ENCODE measurements at places on chromosomes 5 and 9. TPM values are rescaled to one million over a fixed set of nuclear protein-coding genes. Genes with fewer than 3 reads are reported as not detected.

The RFESD gene
- 4.6 TPM for total RNA-seq

The PARP8 gene
- total RNA-seq = 20.1 TPM

The SLC34A3 gene
- total RNA-seq = not detected

The CER1 gene
- not detected for total RNA-seq

The CCL28 gene
- 0.53 TPM for total RNA-seq

The FAXDC2 gene
- total RNA-seq = 39.5 TPM

DNA sequence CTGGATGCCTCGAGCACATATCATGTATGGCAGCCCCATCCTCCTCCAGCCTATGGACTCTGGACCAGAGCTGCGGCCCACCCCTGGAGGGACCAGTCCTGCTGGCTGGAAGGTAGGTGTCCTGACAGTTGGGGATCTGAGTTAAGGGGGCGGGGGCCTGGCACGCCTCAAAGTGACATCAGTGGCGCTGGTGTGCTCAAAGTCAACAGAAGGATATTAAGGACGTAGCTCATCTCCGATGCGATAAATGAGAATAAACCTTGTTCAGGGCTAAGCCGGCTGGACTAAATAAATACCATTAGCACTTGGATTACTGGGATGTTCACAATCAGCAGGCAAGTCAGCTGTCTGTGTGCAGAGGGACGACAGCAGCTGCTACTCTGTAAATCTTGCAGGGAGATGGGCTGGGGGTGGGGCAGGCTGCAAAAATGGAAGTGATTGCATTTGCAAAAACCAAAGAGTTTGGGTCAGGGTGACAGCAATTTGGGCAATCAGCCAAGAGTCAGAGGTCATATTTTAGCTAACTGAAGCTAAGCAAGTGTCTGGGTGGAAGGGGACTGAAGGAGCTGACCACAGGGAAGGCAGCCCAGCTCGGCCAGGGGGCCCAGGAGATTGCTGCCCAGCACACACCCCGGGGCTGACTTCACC, 80.0 kb upstream of the LRRTM2 start:
- no peak for DNase-seq

GRCh38 chr9:35385042-35385441, 104.9 kb upstream of the RUSC2 start:
- DNase-seq = no peak

GRCh38 chr5:40672425-40672824, 7.3 kb upstream of the PTGER4 start:
- DNase-seq = no peak

DNA sequence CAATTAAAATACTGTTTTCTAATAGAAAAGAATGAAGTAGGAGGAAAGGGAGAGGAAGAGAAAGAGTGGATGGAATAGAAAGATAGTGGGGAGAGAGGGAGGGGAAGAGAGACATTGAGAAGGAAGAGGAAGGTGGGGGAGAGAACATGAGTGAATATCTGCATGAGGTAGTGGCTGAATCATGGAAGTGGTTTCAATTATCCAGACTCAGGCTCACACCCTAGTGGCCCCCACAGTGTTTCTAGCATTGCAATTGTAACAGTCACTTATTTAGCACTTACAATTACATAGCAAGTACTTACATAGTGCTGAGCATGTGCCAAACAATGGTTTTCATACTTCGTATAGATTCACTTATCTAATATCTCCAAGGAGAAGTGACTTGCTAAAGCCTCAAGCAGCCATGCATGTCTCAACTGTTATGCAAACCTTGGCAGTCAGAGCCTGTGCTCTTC, 72.7 kb downstream of the CAST start:
- DNase-seq = no peak

DNA sequence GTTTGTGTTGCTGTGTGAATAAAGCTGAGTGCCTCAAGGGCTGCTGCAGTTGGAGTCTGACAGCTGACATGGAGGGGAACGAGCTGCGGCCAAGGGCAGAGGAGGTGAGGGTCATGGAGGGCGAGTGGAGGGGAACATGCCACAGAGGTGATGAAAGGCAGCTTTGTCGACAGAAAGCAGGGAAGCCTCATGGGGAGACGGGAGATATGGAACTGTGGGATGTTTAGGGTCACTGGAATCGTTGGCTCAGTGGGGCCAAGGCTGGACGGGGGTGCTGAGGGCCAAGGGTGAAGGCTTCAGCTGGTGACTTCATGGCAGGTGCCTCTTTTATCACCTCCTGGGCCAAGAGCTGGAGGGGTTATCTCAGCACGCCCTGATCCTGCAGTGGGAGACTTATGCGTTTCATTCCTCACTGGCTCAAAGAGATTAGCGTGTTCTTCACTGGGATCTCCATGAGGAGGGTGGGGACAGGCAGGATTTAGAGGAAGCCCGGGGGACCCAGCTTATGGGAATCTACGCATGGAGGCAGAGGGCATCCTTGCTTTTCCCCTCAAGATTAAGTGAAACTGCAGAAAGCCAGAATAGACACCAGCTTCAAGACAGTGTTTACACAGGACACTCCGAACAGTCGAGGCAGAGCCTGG, 42.2 kb downstream of the FAM240B start:
- peak; percentile 81 for DNase-seq

DNA sequence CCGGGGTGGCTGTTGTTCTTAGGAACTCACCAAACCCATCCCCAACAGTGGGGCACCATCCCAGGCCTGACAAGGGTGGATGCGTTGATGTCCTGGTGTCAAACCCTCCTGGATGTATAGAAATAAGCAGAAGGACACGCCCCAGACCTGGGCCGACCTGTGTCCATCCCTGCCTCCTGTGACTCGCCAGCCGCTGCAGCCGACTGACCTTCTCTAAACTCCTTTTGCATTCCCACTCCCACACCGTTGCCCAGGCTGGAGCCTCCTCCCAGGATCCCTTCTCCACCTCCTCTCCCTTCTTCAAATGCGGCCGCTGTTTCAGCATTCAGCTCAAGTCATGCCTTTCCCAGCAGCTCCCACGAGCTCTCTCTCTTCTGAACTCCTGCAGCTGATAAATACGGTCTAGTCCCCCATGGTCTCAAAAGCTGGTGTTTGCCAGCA, 213.2 kb upstream of the IER5L start:
- no peak for DNase-seq

GRCh38 chr9:127679506-127679905, 27.3 kb upstream of the CFAP157 start:
- DNase-seq = no peak

DNA sequence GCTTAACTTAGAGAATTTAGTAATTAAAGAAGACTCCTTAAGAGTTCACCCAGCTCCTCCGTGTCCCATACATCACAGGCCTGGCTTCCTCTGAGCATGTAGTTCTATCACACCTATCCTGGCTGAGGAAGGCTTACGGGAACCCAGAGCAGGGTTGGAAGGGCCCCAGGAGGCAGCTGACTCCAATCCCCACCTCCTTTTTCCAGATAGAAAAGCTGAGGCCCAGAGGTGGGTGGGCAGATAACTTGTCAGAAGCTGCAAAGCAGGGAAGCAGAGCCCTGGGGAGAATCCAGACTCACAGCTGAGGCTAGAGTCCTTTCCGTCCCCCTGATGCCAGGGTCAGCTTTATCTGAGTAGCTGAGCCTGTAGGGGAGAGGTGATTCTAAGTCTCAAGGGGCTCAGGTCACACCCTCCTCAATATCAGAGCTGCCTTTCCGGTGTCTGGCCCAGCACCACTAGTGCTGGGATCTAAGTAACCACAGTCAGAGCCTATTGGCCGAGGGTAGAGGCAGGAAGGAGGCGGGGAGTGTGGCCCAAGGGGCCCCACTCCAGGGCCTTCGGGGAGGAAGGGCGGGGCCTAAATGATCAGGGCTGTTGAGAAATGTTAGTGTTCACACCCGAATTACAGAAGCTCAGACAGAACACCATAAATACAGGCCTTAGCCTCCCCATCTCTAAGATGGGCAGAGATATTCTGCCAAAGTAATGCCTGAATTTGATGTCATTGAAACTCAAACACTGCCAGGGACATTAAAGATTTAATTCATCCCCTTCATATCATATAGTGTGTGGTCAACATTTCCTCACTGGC, 9.9 kb downstream of the CCDC69 start:
- DNase-seq = peak; percentile 87

DNA sequence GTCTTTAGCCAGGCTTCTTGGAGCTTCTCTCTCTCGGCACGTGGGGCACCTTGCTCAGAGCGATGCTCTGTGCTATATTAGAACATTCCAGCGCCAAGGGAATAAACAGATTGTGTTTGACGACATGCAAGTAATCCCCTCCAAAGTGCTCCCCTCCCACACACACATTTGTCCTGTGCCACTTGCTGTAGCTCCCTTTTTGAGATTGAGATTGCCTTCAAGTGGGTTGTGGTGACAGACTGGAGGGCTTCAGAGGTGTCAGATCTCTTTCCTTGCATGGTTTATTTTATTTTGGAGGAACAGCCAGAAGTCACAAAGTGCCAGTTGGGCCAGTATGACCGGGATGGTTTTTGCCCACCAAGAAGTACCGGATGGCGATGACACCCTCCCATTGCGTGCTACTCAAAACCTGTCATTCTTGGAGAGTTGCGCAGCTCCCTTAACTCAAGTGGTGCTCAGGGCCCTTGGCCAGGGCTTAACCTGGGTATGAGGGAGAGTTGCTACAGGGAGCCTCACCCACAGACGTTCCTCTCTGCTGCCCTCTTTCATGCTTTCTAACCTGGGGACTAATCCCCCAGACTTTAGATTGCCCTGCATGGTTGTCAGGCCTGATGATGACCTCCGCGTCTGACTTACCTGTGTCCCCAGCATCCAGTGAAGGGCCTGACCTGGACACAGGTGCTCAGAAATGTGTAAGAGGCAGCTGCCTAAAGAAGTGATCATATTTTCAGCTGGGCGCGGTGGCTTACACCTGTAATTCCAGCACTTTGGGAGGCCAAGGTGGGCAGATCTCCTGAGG, 18.8 kb upstream of the RPL26L1 start:
- DNase-seq = no peak

DNA sequence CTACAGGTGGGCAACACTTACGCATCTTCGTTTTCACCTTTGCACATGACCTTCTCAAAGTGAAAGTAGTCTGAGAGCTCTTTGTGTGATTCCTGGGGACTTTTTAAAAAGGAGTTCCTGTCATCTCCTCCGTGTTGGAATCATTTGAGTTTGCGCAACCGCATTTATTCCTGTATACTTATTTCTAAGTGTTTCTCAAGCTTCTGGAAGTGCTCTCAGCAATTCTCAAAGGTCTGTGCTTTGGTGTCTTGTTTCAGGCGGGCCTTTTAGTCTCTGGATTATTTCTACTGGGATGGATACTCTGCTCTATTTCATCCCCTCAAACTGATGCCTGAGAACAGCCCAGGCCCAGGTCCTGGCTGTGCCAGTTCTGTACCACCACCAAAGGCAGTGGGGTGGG, 226.5 kb upstream of the TUT7 start:
- no peak for DNase-seq

- no peak for DNase-seq
These were observed 1236.6 kb downstream of the MAT2B start for GRCh38 chr5:164742025-164742424.

DNA sequence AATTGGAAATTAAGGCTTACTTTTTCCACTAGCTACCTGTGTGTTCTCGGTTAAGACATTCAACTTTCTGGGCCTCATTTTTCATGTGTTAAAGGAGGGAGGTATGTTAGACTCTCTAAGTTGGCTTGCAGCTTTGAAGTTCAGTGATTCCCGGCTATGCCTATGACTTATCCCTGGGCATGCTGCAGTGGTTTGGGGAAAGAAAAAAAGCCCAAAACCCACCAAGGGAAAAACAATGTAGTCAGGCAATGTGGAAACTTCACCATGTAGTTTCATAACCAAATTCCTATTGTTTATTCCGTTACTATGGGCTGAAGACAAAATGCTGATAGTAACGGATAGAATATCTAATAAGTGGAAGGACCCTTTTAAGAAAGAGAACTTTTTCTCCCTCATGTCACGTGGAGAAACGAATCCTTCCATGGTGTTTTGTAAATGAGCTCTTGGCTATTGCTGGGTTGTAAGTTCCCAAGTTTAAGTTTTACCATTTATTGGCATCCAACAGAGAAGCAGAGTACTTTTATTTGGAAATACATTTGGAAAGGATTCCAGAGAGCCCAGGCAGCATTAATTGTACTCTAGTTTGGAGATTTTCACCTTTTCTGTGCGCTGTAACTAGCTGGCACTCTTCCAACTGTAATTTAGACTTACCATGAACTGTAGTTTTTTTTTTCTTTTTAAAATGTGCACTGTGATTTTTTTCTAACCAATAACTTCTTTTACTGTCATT, 84.9 kb upstream of the MPDZ start:
- no peak for DNase-seq
